ENCODE measurements at places on chromosomes 2 and 18.

DNA sequence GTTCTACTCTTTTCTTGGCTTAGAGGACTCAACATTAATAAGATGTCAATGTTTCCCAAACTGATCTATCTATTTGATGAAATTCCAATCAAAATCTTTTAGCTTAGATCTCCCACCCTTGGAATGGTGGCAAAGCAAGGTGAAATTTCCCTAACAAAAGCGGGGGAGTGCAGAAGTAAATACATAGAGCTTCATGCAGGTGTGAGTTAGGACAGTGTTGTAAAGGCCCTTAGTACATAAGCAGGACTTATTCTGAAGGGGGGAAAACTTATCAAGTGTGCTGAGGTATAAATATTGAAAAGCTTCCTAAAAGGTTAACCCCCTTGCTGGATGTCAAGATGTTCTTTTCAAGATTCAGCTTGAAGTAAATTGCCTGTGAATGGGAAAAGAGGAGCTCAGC is 608.6 kb upstream of the CELF4 start:
- no peak for DNase-seq

DNA sequence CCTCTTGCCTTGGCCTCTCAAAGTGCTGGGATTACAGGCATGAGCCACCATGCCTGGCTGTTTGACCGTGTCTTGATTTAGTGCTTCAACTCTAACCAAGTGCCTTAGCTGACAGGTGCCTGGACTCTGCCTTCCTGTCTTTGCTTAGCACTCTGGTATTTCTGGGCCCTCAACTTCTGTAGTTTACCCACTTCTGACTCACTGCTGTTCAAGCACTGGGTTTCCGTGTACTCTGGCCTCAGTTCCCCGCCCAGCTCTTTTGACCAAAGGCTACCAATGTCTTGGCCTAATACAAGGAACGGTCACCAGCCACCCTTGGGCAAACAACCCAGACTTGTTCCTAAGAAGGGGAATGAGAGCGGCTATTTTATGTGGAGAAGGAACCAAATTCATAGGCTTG is 35.7 kb upstream of the CABLES1 start:
- DNase-seq = no peak

- no peak for DNase-seq
These were observed 54.0 kb downstream of the MFSD6 start for GRCh38 chr2:190462181-190462580.

DNA sequence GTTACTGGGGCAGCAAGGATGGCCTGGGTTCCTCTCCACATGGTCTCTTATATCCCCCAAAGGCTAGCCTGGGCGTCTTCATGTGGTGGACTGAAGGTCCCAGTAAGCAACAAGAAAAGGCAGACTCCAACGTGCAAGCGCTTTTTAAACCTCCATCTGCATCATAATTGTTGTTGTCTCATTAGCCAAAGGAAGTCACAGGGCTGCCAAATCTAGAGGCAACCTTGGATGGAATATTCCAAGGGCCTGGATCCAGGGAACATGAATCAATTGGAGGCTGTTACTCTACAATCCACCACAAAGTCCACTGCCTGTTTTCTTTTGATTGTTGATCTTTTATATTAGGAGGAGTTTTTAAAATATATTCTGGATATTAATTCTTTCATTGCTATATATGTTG is 118.8 kb downstream of the SH3RF3 start:
- DNase-seq = no peak

GRCh38 chr2:239035361-239035814 is 187.5 kb downstream of the TWIST2 start:
- peak; percentile 71 for DNase-seq

DNA sequence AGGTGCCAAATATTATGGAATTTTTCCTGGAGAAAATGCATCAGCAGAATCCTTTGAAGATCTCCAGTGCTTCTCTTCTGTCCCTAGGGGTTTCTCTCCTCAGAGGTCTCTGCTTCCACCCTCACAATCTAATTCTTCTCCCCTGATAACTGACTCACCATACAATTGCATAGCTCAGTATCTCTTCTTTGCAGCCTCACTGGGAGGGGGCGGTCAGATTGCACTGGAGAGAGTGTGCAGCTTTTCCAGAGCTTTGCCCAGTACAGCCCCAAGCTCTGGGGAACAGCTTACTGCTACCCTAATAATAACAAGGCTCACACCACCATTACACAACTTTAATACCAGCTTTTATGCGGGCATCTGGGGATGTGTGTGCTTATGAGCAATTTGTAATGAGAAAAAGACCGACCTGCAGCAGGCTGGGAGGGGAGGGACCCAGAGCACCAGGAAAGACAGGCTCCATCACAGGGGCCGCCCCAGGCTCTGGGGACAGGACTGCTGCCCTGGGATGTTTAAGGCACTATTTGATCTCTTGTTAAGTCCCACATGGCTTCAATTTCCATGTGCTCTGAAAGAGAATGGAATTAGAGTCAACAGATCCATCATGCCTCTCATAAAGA is 276.6 kb upstream of the SIX2 start:
- DNase-seq = no peak

DNA sequence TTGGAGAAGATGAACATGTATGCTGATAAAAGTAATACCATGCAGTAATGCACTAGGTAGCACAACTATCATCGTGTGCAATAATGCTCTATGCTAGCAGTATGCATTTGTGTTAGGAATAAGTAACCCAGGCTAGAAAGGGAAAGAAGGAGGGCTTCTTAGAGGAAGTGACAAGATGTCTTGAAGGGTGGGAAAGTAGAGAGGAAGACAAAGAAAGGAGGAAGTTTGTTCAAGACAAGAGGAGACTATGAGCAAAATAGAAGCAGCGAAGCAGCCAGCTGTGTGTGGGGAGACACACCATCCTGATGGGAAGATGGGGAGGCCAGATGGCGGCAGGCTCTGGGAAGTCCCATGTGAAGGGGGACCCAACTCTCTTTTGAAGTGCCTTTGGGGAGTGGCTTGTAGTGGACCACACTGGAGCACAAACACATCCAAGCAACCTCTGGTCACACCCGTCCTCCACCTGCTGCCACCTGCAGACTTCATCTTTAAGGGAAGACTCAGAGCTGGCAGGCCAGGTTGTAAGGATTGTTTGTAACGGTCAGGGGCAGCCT is 39.9 kb upstream of the INHBB start:
- DNase-seq = no peak

DNA sequence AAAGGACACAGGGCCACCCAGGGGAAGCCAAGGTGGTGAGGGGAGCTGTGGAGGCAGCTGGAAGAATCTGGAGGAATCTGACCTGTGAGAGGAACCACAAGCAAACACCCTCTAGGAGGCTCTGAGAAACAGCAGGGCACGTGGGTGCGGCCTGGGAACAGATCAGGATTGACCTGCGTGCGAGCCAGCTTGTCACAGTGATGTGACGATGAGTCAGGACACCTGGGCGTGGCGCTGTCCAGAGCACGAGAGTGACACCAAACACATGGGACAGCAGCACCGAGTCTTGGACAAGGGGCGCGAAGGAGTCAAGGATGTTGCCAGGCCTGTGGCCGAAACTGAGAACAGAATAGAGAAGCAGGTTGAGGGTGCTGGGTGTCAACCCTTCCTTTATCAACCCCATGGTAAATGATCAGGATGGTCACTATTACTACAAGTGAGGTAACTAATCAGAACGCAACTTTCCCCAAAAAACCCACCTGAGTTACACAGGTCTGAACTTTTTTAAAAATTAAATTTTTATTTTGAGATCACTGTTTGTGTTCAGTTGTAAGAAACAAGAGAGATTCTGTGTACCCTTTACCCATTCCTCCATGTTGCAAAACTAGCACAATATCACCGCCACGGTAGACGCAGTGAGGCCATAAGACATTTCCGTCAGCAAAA is 637 bp upstream of the SFT2D3 start:
- peak; percentile 16 for DNase-seq

- DNase-seq = no peak
These were observed 63.8 kb downstream of the SETBP1 start for GRCh38 chr18:44744161-44745121.

GRCh38 chr2:24073816-24074215 is 2.3 kb downstream of the SF3B6 start:
- no peak for DNase-seq

DNA sequence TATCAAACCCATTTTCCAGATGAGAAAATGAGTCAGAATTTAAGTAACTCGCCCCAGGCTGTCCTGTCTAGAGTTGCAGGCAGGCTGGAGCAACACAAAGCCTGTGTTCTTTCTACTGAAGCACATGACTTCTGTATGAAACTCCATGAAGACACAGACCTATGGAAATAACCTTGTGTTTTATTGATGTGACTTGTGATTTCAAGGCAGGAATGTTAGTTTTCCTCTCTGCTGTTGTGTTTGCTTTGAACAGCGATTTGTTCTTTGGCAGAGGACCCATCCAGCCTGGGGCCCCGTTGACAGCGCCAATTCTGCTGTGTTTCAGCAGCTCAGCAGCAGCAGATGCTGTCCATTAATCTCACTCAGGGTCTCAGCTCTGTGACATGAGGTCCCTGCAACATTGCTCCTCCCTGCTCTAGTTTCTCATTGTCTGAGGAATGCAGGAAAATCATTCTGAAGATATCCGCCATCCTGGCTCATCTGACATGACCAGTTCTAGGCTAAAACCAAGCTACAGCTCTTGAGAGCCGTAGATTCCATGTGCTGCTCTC is 344.3 kb upstream of the RAB12 start:
- no peak for DNase-seq

- DNase-seq = no peak
These were observed 176.4 kb upstream of the MYT1L start for GRCh38 chr2:2507417-2507997.

DNA sequence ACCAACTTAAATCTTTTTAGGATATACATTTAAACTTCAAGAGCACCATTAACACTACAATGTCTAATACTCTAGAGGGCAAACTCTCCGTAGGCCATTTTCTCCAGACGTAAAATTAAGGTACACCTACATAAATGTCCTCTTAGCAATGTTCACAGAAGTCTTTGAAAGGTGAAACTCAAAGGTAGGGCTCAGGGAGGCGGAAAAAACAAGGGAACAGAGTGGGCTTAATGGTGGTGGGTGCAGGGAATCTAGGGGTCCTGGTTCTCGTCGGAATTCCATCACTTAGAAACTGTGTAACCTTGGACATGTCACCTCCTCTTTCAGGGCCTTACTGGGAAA is 668 bp downstream of the NFU1 start:
- no peak for DNase-seq

DNA sequence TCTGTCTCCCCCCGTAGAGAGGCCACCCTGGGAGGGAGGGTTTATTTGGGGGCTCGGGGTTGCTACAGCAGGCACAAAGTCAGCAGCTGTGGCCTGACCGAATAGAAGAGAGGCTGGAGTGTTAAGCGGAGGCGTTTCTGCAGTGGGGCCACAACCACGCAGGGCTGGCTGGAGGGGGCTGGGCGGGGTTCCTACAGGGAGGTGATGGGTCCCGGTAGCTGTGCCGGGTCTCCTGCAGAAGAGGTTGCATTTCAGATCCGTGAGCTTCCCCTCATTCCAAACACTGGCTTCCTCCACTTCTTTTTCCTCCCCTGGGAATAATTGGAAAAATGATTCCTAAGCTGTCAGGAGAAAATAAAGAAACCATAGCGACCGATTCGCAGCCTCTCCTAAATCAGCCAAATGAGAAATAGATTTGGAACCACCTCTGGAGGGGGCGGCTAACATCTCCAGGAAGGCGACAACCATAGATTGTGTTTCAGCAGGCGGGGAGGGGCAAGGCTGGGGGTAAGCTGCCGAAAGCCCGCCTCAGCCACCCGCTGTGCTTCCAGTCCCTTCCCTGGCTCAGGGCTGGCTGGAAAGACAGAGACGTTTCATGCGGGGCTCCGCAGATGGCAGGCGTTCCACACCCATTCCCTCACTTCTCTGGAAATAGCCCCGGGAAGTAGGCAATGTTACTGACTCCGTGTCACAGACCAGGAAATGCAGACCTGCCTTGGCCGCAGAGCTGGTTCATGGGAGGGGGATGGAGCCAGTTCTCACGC is 85.6 kb upstream of the TAF1B start:
- DNase-seq = no peak

- DNase-seq = no peak
These were observed 417.5 kb upstream of the MYT1L start for GRCh38 chr2:2748399-2749205.

DNA sequence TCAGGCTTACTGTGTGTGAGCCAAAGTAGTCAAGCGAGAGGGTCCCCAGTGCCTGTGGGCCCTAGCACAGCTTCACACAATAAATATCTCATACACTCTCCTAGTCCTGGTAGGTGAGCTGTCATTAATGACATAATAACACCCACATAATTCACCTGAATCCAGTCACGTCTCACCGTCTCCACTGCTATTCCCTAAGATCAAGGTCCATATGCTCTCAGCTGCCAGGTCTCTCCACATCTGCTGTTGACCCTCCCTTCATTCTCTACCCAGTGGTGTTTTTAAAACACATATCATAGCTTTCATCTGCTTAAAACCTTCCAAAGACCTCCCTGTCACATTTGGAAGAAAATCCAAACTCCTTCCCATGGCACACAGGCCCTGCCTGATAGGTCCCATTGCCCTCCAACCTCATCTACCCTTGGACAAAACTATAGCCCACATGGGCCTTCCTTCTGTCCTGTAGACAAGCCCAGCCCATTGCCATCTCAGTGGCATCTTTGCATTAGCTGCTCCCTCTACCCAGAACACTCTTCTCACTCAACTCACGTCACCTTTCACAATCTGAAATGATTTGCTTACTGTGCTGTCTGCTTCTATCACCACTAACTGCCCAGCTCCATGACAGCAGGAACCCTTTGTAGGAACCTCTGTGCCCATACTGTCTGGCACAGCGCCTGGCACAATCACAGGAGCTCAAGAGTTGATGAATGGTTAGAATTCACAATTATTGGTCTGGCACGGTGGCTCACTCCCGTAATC is 7.5 kb downstream of the KCNG3 start:
- DNase-seq = no peak

GRCh38 chr2:28399289-28399688 is 6.6 kb downstream of the FOSL2 start:
- DNase-seq = no peak

- DNase-seq = no peak
These were observed 14.3 kb downstream of the ARHGEF4 start for GRCh38 chr2:130850788-130851623.

GRCh38 chr2:218261423-218262236 is 815 bp downstream of the GPBAR1 start:
- no peak for DNase-seq

DNA sequence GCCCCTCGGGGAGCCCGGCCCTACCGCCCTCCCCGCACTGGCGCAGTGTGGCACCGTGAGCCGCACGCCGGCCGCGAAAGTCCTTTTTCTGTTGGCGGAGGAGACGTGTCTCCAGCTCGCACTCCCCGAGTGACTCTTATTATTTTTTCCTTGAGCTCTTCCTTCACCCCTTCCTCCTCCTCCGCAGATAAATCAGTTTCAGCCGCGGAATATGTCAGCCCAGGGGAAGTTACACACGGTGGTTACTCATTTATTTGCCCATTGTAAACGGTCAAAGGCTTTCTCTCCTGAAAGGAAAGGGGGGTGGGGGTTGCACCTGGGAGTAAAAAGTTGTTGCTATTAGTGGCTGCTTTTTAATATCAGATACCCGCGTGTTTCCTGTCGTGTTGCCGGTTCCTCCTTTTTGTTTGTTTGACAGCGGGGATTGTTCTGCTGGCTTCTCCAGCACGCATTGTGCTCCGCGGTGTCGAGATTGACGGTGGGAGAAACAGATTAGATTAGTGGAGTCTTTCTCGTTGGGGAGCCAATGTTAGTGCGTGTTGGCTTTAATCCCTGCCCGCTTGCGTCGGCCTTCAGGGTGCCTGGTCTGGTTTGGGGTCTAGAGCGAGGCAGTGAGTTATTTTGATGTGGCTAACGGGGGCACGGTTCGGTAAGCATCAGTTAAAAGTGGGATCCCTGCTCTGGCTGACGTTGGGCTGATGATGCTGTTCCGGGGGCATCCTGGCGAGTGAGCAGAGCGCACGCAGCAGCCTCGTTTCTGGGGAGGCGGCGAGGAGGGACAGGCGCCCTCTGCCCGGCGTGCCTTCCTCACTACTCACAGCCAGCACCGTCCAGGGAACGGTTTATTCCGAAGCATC is 1.6 kb downstream of the CRIM1 start:
- peak; percentile 36 for DNase-seq

Measured in activated naive CD4-positive, alpha-beta T cell treated with Interleukin-2 at 50 U/mL for 16 hours (primary cell).